ENCODE measurements at places on chromosomes 2 and 18.

- DNase-seq = no peak
Observed at GRCh38 chr2:134078354-134078753, 175.5 kb upstream of the MGAT5 start.

GRCh38 chr2:192010073-192010472 is 163.2 kb upstream of the CAVIN2 start:
- no peak for DNase-seq

- no peak for DNase-seq
Observed at GRCh38 chr18:10320791-10321190, 133.6 kb upstream of the APCDD1 start.

DNA sequence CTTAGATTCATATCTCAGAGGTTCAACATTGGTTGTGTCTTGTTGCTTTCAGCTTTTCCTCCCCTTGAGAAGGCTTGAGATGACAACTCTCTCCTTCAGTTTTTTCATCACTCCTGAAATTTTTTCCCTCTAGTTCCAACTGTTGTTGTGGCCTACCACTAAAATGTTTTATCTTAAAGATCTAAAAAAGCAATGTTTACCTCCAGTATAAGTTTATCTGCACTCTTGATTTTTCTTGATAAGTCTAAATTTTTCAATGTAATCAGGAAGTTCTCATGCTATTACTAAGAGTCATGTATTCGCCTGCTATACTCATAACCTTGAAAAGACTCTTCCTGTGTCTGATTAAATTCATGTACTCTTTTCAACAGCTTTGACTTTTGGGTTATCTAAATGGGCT is 366.3 kb upstream of the TFPI start:
- DNase-seq = no peak

GRCh38 chr2:175880-176820 is 87.7 kb downstream of the SH3YL1 start:
- peak; percentile 16 for DNase-seq

DNA sequence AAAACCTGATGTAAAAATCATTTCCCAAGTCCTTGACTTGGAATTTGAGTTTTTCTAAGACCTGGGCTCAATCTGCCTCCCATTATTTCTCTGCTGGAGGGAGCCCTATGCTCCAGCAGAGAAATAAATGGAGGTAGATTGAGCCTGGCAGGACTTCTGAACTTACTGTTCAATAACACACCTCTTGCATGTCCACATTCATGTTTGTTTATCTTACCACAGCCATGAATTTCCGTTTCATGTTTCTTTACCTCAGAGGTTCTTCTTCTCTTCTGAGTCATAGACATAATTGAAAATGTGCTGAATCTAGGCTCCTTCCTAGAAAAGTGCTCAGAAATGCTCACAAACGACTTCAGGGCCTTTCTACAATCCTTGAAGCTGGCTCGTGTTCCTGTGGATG is 170.8 kb downstream of the PMAIP1 start:
- DNase-seq = no peak

- DNase-seq = no peak
Observed at GRCh38 chr2:200741468-200742202, 70.1 kb upstream of the BZW1 start.

DNA sequence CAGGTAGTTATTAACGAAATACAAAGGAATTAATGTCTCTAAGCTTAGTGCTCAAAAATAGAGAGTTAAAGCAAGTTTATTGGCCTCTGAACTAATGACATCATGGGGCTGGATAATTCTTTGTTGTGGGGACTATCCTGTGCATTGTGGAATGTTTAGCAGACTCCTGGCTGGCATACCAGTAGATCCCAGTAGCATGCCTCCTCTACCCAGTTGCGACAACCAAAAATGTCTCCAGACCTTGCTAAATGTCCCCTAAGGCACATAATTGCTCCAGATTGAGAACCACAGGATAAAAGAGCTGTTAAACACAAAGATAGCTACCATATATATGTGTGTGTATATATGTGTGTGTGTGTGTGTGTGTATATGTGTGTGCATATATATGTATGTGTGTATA is 194.5 kb downstream of the ERBB4 start:
- no peak for DNase-seq

- DNase-seq = no peak
Observed at GRCh38 chr2:203799908-203800307, 67.7 kb upstream of the CTLA4 start.

DNA sequence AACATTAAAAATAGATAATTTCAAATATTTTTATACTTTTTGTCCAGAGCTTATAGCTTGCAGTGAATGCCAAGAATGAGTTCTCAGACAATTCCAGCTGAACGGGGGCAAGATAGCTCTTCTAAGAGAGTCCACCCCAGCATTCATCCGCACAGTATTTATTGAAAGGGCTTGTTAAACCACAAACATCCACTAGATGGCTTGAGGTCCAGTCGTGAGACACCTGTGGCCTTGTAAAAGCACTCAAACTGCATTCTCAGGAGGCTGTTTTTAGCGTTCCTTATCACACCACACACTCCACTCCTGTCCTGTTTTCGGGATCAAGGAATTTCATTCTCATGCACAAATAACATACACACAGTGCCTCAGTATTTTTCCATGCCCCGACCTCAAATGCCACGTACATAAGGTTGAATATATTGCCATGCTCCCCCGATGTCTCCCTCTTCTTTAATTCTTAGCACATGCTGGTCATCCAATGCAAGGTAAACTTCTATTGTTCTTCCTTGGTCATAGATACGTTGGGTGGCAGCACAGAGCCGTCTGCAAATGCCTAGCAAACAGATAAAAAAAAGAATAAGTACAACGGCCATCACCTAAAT is 47.4 kb downstream of the DNAJC10 start:
- no peak for DNase-seq

- no peak for DNase-seq
Observed at GRCh38 chr2:172095905-172096625, 6.6 kb downstream of the DLX2 start.

- DNase-seq = no peak
Observed at GRCh38 chr2:146927080-146927711, 917.6 kb upstream of the ACVR2A start.

All from stimulated activated CD4-positive, alpha-beta T cell treated with anti-CD3 and anti-CD28 coated beads, Interleukin-1b, Interleukin-23, amount 100 ng/mL, for 4 hours (primary cell).